SK-N-MC (cell line): ENCODE measurements at places on chromosomes 5 and 9.

- DNase-seq, result no peak
Measured at GRCh38 chr5:44603496-44604272, 205.1 kb upstream of the MRPS30 start.

- DNase-seq, result no peak
Measured at GRCh38 chr9:90526386-90526785, 116.2 kb downstream of the DIRAS2 start.

GRCh38 chr5:118052503-118052902 lies 935.8 kb downstream of the DTWD2 start:
- no peak for DNase-seq

- no peak for DNase-seq
Measured at GRCh38 chr9:69130456-69131441, 43.3 kb upstream of the TJP2 start.

DNA sequence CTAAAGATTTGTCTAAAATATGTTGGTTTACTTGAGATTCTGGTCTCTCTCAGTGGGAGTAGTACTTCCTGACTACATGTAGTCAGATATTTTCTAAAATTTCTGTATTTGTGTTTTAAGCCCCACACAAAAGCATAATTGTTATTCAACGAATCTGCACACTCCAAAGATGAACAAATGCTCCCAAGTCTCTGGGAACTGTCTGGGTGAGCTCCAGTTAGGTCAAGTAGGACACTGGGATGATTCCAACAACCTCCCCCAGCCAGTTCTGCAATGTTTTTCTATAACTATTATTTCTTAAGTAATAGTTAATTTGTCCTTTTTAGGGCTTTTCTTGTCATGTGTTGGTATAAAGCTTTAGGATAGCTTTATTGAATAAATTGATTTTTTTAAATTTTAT lies 174.6 kb downstream of the FAM174A start:
- DNase-seq, result no peak

GRCh38 chr5:146243247-146243646 lies 39.8 kb downstream of the RBM27 start:
- no peak for DNase-seq

DNA sequence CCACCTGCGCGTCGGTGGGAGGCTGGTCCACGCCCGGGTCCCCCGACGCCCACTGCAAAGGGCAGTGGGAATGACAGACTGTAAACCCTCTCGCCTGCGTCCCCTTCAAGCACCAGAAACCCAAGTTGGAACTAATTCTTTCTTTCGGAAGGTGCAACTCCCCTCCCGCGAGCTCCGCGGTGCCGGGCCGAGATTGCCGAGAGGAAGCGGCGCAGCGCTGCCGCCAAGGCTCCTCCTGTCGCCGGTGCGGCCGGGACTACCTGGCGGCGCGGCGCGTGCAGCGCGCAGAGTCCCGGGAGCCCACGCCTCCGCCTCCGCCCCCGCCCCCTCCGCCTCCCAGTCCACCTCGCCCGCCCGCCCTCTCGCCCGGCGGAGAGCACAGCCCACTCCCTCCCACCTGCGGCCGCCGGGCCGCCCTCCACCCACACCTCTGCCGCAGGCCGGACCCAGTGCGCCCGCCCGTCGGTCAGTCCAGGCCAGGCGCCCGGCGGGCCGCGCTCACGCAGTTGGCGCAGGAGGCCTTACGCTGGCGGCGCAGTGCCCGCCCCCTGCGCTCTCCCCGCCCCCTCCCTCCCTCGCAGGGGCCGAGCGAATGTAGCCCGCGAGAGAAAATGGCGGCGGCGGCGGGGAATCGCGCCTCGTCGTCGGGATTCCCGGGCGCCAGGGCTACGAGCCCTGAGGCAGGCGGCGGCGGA lies at the start of gene MAP3K1:
Gene MAP3K1, plus strand, starts transcription at position 587 of the 695 bp plus-strand sequence. Its CDS starts 25 bp downstream, at position 612.
- no peak for DNase-seq

DNA sequence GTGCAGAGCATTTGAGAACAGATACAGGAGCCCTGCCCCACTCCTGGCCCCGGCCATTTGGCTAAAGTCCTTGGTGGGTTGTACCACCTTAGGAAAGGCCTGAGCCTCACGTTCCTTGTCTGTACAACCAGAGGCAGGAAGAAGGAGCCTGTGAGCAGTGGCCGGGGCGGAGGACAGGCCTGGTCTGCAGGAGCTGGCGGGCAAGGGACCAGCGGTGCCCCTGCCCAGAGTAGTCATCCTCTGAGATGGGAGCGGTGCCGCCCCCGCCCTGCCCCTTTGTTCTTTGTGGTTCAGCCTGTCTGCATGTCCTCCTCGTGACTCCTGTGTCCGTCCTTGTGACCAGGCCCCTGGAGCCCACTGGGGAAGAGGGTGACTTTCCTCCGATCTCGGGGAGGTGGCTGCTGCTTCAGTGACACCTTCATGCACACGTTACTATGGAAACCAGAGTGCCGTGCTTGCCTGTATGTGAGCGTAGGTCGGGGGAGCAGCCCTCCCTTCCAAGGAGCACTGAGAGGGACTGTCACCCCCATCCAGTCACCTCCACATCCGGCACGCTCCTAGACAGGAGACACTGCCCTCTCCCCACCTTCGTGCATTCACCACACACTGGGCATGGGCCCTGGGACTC lies 42.9 kb downstream of the UNC5A start:
- no peak for DNase-seq
